Retinal pigment epithelial cell (primary cell): ENCODE measurements at places on chromosomes 6 and 20.
A peak's percentile ranks its signal among the peaks of the same experiment; 100 is the strongest.

- no peak for DNase-seq
These were observed 17.5 kb downstream of the OPRM1 start for GRCh38 chr6:154056536-154056935.

GRCh38 chr6:21829126-21829525, 235.6 kb downstream of the SOX4 start:
- DNase-seq: no peak

DNA sequence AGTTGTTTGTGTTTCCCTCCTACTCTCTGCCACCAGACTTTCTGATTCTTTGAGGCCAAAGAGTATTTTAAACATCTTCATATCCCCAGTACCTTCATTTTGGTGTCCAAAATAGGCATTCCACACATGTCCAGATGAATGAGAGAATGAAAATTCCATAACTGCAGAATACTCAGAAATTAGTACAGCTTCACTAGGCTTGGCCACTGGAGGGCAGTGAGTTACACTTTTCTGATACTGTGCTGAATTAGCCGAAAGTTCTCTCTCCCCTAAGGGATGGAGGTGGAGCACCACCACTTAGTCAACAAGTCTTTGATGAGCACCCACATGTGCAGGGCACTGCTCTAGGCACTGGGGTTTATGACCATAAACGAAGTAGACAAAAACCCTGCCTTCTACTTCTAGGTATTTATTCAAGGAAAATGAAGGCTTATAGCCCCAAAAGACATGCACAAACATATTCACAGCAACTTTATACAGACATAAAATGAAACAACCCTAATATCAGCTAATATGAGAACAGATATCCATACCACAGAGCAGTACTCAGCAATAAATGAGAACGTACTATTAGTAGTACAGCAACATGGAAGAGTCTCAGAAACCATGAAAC, 46.1 kb upstream of the TMEM217 start:
- DNase-seq: no peak

- no peak for DNase-seq
These were observed 174.0 kb downstream of the TBC1D32 start for GRCh38 chr6:121160276-121160675.

- no peak for DNase-seq
These were observed 204.3 kb upstream of the FOXQ1 start for GRCh38 chr6:1107578-1107977.

DNA sequence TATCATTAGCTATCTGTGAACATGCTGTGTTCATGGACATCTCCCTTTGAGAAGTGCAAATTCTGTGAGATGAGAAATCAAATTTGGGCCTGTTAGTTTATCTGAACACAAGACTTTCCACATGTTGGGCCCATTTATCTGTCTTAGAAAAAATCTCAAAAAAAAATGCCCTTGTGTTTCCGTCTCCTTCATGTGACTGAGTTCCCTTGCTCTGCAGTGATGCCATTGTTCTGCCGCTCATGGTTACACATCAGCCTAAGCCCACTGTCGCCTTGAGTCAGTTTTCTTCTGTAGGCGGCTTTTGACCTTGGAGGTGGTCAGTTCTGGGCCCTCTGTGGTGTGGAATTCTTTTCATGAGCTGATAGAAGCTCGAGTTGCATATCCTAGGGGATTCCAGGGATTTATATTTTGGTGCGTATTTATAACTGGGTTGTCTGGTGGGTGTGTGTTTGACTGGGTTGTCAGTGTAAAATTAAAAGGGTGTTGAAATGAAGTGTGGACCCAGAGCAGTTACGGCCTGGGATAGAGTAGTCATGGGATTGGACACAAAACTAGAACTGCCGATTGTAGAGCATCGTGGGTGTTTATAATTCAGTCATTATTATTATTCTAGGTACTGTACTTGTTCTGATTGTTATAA, 156.7 kb downstream of the JARID2 start:
- no peak for DNase-seq

DNA sequence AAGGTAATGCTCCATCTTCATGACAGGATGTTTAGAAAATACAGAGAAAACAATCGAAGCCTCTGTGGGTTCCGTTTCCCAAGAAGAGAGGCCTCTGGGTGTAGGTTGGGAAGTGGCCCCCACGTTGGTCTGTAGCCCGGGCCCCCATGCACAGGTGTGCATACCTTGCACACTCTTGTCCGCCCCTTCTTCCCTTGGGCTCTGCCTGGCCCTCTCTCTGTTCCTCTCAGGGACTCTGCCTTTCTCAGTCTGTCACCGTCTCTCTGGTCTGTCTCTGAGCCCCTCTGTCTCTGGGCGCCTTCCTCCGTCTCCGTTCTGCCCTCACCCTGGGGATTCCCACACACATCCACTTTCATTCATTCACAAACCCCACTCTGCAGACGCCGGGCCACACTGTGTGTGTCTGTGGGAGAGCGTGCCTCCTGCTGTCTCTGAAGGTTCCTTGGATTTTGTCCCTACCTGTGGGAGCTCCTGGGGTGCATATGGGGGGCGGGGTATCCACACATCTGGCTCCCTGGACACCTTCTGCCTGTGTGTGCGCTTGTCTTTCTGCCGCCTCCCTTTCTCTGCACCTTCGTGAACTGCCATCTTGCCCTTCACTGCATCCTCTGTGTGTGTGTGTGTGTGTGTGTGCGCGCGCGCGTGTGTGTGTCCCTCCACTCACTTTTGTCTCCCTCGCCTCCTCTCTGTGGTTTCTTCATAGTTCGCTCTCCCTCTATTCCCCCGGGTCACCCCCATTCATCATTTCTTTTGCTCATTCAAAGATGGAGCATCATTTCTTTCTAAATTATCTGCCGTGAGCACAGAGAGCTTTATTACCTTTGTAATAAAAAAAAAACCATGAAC, 75.3 kb downstream of the SRC start:
- DNase-seq: no peak

DNA sequence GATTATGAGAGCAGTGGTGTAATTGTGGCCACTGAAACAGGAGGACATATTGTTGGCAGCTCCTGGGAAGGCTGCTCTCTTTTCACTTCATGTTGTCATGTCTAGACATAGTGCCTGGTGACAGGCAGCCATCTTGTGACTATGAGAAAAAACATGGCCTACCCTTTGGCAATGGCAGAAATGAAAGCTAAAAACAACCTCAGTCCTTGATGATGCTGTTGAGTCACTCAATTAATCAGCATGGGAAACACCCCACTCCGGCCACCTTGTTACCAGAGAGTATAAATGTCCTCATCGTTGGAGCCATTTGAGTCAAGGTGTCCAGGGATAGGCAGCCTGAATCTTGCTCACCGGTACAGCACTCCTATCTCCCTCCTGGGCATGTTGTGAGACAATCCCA, 31.2 kb upstream of the HMGA1 start:
- DNase-seq: no peak

GRCh38 chr20:32470025-32470861, 112.1 kb downstream of the ASXL1 start:
- DNase-seq: peak; percentile 63

GRCh38 chr20:52311209-52311794, 119.7 kb upstream of the ZFP64 start:
- no peak for DNase-seq

DNA sequence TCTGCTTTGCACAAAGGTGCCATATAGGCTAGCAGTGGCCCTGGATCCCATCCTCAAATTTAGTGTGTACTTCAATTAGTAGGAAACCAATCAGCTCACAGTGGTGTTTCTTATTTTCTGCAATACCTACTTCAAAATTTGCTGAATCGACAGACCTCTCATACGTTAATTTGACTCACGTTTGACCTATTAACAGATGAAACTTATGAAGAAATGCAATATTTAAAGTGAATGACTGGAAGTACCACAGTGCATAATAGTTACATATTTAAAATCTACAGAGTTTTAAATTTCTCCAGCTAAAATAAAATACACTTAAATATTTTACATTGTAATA, 47.6 kb upstream of the MCM9 start:
- no peak for DNase-seq

DNA sequence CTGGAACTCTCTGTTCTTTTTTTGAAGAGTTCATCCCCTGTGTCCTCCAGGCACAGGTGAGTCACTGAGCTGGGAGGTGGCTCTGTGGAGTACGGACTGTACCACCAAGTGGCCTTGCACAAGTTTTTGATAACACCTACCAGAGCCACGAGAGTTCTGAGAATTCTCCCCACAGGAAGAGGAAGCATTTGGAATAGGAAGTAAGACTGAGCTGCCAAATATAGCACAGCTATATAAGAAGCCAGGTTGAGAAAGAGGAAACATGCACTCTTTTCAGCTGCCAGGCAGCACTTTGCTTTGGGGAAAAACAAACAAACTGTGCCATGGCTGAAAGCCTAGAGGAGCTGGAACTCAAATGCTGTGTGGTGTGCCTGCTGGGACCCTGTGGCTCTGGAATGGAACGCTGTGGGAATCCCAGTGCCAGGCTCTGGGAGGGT, 70.8 kb upstream of the RIPOR2 start:
- DNase-seq: no peak

- DNase-seq: no peak
These were observed 217.0 kb upstream of the CST7 start for GRCh38 chr20:24732076-24732475.

- no peak for DNase-seq
These were observed 437.6 kb downstream of the MAFB start for GRCh38 chr20:40251284-40251932.

DNA sequence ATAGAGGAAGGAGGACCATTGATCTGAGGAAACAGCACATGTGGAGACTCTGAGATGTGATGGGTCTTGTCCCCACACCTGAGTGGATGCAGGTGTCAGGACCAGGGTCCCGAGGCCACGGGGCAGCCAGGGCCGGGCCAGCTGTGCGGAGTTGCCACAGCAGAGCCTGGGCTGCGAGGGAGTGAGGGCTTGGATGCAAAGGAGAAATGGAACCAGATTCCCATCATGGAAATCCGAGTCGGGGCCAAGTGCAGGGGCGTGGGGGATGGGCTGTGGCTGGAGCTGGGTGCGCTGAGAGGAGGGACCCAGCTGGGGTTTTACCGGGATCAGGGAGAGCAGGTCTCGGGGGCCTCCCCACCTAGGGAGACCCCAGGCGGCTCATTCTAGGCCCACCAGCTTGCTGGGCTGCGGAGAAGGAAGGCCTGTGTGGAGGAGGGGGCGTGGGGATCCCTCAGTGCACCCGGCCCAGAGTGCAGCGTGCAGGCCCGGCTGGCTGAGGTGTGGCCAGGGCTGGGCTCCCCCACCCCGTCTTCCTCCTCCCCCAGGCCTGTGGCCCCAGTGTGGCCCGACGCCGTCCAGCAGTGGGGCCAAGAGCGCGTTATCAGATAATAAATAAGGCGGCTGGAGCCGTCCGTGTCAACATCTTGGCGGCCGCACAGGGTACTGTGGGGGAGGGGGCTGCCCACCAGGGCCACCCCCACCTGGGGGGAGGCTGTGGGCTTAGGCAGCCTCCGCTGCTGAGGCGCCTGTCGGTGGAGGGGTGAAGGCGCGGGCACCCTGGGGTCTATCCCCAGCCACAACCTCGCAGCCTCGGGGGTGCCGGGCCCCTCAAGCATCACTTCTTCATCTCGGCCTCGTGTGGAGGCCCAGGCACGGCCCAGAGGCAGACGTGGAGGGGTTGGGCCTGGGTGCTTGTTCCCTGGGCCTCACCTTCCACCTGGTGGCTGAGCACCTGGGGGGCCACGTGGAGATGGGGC, 17.2 kb downstream of the GATA5 start:
- DNase-seq: no peak

- no peak for DNase-seq
These were observed 10.5 kb downstream of the CRISP3 start for GRCh38 chr6:49733680-49734079.

- no peak for DNase-seq
These were observed 804 bp downstream of the ELOVL5 start for GRCh38 chr6:53347921-53348370.

GRCh38 chr6:81623106-81623759, 129.2 kb downstream of the TENT5A start:
- no peak for DNase-seq

DNA sequence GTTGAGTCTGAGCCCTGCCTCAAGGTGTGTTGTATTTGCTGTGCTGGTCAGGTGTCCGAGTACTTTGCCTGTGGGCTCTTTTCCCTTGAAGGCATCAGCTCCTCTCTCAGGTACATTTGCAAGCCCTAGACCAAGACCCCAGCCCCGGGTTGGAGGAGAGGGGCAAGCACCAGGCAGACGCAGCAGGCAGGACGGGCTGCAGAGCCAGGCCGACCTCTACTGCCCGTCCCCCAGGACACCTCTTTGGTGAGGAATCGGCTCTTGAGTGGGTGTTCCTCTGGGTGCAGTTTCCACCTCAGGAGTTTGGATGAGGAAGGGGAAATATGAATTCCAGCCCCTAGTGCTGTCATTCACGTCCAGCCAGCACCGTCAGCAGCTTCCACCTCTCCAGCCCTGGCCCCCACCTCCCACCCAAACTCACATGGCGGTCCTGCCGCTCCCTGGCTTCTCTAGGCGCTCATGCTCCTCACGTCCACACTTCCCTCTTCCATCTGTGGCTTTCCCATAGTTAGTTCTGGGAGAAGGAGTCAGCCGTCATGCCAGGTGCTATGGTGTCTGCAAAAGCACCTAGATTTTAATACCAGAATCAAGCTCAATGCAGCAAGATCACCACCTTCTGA, 183.9 kb downstream of the DLL1 start:
- no peak for DNase-seq
